ENCODE measurements at places on chromosomes 2 and 18.
A peak's percentile ranks its signal among the peaks of the same experiment; 100 is the strongest.

GRCh38 chr2:181046833-181047232 is 66.4 kb downstream of the UBE2E3 start:
- DNase-seq: no peak

DNA sequence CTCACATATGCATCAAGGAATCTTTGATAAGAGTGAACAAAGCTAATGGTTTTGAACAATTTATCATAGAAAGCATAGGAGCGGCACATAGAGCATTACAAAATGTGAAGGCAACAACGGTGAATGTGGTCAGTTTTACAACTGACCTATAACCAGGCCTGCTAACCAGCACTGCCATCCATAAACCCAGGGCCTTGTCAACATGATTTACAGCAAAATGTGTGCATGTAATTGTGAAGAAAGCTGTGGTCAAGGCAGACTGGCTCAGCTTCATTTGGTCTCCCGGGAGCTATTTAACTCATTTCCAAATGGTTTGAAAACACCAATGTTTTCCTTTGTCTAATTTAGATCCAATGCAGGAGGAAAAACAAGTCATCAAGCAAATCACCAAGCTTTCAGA is 119.8 kb downstream of the DHRS9 start:
- DNase-seq: no peak

- no peak for DNase-seq
Measured at GRCh38 chr18:48949050-48949605, 1.6 kb downstream of the SMAD7 start.

DNA sequence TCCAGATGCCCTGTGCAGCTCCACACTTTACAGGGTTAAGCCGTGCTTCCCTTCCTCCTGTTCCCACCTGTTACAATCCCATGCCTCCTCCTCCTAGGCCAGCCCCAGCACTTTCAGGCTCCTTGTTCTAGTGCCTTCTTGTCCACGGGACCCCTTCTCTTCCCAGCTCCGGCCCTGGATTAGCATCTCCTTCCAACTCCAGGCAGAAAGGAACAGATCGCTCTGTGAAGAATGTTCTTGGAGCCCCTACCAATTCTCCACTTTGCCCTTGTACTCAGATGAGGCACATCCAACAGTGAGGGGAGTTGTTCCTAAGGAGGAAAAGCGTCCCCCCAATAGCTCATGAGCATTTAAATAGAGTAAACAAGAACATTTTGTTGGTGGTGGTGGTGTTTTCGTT is 72.7 kb downstream of the CABLES1 start:
- no peak for DNase-seq

GRCh38 chr2:175251425-175252041 is 70.0 kb upstream of the ATP5MC3 start:
- DNase-seq: peak; percentile 11

DNA sequence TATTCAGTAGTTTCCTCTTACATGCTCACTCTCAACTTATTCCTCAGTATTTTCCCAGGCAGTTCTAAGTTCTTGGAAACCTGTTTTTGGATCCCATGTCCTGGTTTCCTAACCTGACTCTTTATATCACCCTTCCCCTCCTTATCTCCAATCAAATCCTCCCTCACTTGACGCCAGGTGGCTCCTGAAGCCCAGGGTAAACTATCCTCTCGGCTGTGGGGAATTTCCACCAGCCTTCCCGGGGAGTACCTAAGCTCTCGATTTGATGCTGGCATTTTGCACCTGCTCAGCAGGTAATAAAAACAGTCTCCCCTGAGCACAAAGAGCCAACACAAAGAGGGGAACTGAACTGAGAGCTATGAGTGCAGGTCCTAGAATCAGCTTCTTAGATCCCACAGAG is 538.0 kb downstream of the SLC4A3 start:
- peak; percentile 48 for DNase-seq
